ENCODE measurements at places on chromosomes 3 and 15.

- DNase-seq = no peak
Measured at GRCh38 chr15:20643024-20643770, 101.6 kb upstream of the GOLGA6L6 start.

DNA sequence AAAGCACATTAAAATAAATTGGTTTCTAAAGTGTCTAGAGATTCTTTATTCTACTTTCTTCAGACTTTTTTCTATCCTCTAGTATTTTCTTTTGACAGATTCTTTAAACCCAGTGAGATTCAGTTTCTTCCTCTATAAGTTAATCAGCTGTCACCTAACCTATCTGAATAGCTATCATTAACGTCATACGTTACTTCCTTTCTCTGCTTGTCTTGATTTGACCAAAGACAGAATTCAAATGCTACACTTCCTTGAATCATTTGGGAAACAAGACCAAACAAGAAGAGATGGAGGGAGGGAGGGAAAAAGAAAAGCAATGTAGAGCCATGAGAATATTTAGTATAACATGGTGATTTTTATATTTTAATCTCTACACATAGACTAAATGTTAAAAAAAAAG, 235.2 kb downstream of the NAALADL2 start:
- no peak for DNase-seq

GRCh38 chr3:152717252-152717651, 117.7 kb upstream of the P2RY1 start:
- no peak for DNase-seq

DNA sequence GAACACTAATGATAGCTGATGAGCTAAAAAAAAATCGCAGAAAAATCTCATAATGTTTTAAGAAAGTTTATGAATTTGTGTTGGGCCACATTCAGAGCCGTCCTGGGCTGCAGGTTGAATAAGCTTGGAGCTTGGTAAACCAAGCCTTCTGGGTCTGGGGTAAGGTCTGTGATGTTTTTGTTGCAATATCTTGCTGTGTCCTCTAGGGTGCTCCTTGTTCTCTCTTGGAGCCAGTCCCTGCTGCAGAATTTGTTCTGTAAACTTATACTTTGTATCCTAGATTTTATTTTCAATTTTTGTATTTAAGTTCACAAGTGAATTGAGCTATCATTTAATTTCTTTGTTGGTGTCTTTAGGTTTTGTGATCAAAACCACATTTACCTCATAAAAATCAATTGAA, 143.7 kb downstream of the NR1D2 start:
- no peak for DNase-seq

GRCh38 chr3:109994853-109995252, 657.5 kb upstream of the DPPA4 start:
- DNase-seq = no peak

DNA sequence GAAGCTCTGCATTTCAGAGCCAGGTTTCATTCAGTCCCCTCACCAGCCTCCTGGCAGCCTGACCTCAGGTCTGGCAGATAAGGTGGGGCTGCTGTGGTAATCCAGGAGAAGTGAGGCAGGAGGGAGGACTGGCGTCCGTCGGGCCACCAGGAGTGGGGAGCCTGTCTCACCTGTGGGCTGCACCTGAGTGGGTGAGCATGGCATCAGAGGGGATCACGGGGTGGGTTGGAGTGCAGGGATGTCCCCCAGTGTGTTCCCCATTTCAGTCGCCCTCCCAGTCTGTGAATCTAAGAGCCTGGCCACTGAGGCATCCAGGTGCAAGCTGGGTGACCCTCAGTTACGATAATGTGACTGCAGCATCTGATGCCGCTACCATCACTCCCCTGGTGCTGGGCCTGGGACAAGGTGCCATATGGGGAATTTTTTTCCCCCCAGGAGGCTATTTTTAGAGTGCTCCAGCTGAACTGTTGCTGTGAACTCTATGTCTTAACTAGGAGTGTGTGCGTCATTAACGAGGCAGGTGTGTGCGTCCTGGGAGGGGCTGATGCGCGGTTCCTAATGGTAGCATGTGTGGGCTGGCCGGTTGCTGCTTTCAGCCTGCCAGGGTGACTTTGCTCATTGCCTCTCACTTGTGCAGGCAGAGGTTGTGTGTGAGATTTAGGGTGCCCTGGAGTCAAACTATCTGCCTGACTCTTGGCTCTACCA, 165.2 kb downstream of the SLCO3A1 start:
- no peak for DNase-seq

DNA sequence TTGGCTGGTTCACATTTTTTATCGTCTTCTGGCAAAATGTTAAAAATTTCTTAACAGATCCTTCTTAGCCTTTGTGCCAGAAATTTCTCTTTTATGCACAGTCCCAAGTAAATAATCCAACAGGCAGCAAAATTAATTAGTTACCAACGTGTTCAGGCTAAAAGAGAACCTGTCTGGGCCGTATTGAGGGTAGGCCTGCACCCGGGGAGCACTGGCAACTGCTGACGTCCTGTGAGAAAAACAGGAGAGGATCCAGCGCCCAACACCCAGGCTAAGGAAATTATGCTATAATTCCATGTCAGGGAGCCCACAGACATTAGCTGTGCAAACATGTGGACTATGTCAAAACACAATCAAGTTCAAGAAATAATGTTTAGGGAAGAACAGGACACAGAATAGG, 30.7 kb upstream of the CSTA start:
- DNase-seq = no peak

DNA sequence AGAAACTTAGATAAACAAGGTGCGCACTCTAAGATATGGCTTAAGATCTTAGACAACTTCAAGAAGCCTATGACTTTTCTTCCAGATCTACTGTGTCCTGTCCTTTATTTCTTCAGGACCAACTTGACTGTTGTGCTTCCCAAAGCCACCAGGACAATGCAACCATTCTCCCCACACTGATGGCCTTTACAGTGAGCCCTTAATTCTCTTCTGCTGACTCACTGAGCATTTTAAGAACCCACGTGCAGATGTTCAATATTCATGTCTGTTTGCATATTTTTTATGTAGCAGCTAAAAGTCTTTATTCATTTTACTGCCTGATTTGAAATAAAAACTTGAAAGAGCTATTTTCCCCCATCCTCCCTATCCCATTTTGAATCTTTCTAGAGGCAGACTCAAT, 103.3 kb upstream of the SLC2A2 start:
- no peak for DNase-seq

GRCh38 chr15:22989576-22990477, 9.7 kb upstream of the CYFIP1 start:
- DNase-seq = no peak
